Amniotic stem cell (primary cell): ENCODE measurements at places on chromosomes 3 and 15.

GRCh38 chr3:100319951-100320350, 14.6 kb upstream of the NIT2 start:
- no peak for DNase-seq

- no peak for DNase-seq
Observed at GRCh38 chr3:104989878-104990277, 376.8 kb upstream of the ALCAM start.

GRCh38 chr3:107241217-107241616, 136.0 kb upstream of the CCDC54 start:
- DNase-seq, result no peak

DNA sequence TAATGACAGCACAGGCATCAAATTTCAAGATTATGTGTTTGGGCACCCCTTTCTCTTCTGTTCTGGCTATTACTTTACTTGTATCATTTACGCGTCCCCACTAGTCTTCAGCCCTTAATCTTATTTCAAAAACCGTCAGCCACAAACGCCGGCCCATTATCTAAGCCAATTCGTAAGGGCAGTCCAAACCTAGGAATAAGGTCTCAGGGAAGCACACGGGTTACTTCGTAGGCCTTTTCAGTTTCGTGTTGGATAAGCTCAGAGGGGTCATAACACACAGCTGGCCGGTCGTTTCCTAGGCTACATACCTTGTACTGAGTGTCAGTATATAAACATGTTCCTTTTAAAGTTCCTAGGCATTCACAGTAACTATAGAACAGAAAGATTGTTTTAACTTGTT, 5.1 kb upstream of the DNAAF4 start:
- no peak for DNase-seq

GRCh38 chr3:9117220-9117619, 132.2 kb downstream of the SRGAP3 start:
- DNase-seq, result no peak

DNA sequence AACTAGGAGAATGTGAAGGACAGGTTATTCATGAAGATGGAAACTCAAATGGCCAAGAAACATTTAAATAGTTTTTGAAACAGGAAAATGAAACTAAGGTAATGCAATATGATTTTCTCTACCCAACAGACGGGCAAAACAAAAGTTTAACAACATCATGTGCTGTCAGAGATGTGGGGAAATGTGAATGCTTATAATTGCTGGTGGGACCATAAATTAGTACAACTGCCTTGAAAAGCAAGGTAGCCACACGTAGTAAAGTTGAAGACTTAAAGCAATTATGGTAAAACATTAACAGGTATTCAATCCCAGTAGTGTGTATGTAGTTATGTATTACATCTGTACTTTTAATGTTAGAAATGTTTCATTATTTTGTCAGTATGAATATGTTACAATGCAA, 57.0 kb upstream of the C3orf80 start:
- DNase-seq, result no peak

DNA sequence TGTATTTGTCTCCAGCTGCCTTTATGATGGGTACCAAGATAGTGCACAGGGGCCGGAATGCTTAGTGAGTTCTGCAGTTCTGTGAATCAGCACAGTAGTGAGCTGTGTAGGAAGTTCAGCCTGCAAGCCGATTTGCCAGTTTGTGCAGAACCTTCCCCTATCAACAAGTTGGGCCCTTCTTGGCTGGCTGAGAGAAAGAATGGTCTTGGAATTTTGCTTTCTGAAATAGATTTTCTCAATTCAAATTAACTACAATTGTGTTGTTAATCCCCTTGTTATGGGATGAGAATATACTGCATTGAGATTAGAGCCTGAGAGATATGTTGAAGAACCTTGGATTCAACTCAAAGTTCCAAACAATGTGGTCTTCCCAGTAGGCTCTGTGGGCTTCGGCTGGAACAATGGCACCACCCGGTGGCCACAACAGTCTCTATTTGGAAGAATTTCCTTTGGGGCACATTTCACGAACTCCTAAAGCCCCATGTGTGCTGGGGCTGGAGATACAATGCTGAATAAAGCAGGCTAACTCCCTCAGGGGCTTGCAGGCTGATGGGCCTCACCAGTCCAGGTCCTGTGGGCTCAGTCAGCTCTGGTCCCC, 59.1 kb downstream of the TRIM42 start:
- DNase-seq, result peak; percentile 20

DNA sequence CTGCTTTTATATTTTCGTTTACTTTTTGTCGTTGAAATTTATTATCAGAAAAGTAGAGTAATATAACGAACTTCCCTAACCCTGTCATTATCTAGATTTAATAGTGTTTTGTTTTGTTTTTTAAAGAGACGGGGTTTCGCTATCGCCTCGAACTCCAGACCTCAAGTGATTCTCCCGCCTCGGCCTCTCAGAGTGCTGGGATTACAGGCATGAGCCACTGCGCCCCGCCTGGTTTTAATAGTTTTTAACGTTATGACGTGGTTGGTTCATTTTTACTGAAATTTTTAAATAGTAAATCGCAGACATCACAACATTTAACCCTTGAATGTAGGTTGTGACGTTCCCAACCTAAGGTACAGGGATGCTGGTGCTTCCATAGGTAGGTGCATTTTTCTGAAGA, 1.0 kb downstream of the NGRN start:
- no peak for DNase-seq

DNA sequence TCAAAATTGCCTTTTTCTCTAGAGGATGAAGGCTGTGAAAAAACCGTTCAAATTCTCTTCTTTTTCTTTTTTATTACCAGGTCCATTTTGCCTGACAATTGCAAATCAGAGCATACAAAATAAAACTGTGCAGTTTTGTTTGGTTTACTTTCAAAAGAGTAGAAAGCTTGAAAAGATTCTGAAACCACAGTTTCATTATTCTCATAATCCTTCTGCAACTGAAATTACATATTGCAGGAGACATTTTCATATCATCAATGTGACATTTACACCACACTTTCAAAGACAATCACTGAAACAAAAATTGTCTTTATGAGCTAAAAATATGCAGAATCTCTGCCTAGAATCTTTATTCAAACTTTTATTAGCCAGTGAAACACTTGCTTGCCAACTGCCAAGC, 296.4 kb upstream of the TPRG1 start:
- no peak for DNase-seq

- no peak for DNase-seq
Observed at GRCh38 chr3:119497820-119498185, 544 bp upstream of the TIMMDC1 start.

- no peak for DNase-seq
Observed at GRCh38 chr3:129749692-129750091, 143.2 kb upstream of the PLXND1 start.

DNA sequence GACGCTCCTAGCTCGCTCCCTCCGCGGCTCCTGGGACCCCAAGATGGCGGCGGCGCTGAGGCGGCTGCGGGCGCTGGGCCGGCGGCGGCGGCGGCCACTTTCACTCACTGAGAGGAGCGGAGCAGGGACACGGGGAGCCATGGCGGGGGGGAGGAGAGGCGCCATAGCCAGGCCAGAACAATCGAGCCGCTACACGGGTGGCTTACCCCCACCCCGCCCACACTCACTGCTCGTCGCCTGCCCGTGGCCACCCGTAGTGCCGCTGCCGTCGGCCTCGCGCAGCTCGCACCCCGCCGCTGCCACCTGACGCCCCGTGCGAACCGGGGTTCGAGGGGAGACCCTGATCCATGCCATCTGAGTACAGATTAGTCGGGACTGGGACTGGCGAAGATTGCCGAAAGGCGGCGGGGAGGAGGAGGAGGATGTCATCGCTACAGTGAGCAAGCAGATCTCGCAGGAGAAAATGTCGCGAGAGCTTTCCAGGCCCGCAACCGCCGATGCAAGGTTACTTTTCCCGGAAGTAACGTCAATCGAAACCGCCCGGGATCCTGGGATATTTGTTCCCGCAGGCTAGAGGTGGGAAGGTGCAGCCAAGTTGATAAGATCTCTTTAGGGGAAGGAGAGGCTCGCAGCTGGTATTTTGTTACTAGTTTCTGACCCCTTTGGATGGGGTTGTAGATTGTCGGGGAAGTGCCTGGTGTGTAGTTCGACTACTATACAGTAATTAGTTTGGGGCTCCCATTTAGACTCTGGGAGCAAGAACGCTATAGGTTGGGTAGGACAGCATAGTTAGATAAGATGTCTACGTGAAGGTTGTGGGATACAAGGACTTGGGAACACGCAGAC, at the start of gene INO80:
Gene INO80, minus strand, starts transcription at position 165 of the 846 bp plus-strand sequence. CDS start 19,970 bp downstream, outside the sequence.
- DNase-seq, result peak; percentile 98

GRCh38 chr3:172189987-172190603, 150.7 kb downstream of the FNDC3B start:
- no peak for DNase-seq

GRCh38 chr3:109336291-109336861, 970 bp downstream of the DPPA4 start:
- DNase-seq, result no peak

GRCh38 chr15:36430726-36431265, 148.6 kb upstream of the CDIN1 start:
- DNase-seq, result no peak

GRCh38 chr15:40441565-40442531, 1.1 kb downstream of the BAHD1 start:
- DNase-seq, result no peak

GRCh38 chr3:12454076-12454815, 30.0 kb upstream of the TSEN2 start:
- DNase-seq, result no peak

DNA sequence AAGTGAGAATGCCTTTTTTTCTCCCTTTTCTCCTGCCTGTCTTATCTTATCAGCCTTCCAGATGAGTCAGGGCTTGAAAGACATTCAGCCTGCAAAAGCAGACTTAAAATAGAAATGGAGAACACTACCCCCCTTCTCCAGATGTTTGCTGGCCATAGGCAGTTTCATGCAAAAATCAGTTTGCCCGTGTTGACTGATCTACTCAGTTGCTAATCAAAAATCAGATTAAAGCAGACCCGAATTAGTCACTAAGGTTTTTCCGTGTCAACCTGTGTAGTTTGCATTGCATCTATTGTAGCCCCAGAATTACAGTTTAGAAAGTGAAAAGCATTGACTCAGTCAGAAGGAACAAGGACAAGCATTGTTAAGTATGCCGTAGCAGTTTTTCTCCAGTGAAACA, 56.2 kb downstream of the IL5RA start:
- DNase-seq, result no peak

GRCh38 chr15:77013776-77014131, 18.8 kb downstream of the PSTPIP1 start:
- no peak for DNase-seq

- DNase-seq, result peak; percentile 16
Observed at GRCh38 chr3:176814285-176814684, 383.0 kb downstream of the TBL1XR1 start.

- no peak for DNase-seq
Observed at GRCh38 chr3:172647823-172648222, 63.0 kb downstream of the NCEH1 start.

- no peak for DNase-seq
Observed at GRCh38 chr3:45381168-45381852, 7.1 kb upstream of the LARS2 start.
